ENCODE measurements at places on chromosomes 2 and 18.

- DNase-seq: no peak
Measured at GRCh38 chr2:104703669-104704068, 150.2 kb upstream of the POU3F3 start.

- no peak for DNase-seq
Measured at GRCh38 chr2:66508484-66509071, 73.7 kb downstream of the MEIS1 start.

DNA sequence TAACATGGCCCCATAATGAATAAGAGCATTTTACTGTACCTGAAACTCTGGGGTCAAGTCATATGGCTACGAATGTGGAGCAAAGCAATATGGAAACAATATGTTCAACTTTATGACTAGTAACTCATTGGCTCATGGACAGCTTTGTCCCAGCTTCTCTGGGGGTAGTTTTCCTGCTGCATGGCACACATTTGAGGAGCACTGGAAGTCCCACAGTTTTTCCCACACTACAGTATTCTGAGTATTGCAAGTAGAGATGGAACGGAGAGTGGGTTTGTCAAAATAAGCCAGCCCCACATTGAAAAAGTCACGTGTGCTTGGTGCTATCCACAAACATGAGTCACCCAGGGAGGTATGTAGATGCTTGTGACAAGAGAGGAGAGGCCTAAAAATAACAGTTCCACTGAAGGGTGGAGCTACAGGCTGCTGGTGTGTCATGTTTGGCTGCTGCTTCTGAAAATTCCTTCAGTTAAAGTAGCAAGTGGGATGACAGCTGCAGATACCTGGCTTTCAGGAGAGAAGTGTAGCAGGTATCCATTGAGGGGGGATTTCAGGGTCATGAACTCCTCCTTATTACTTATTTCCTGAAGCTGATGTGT is 48.2 kb upstream of the CTAGE1 start:
- DNase-seq: no peak

DNA sequence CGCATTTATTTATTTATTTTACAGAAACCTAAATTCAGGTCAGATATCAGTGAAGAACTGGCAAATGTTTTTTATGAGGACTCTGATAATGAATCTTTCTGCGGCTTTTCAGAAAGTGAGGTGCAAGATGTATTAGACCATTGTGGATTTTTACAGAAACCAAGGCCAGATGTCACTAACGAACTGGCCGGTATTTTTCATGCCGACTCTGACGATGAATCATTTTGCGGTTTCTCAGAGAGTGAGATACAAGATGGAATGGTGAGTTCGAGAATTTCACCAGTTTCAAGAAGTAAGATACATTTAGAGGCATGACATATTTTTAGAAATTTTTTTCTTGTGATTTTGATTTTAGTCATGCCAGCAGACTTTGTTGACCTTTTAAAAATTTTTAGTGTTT is 4.6 kb downstream of the CDCA7 start:
- DNase-seq: no peak

DNA sequence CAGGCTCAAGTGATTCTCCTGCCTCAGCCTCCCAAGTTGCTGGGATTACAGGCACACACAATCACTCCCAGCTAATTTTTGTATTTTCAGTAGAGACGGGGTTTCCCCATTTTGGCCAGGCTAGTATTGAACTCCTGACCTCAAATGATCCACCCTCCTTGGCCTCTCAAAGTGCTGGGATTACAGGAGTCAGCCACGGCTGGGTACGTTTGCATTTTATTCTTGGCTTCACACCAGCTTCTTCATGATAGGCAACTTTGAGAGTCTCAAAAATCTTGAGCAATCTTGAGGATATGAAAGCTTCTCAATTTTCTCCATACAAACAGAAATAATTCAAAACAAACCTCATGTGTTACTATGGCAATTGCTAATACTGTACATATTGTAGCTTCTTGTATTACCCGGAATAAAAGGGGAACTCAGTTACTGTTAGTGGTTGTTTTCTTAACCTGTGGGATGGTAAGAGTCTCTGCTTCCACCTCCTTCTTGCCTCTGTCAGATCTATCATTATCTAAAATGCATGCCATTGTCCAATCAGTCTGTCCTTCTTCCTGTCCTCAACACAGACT is 102.9 kb upstream of the SYT4 start:
- no peak for DNase-seq

DNA sequence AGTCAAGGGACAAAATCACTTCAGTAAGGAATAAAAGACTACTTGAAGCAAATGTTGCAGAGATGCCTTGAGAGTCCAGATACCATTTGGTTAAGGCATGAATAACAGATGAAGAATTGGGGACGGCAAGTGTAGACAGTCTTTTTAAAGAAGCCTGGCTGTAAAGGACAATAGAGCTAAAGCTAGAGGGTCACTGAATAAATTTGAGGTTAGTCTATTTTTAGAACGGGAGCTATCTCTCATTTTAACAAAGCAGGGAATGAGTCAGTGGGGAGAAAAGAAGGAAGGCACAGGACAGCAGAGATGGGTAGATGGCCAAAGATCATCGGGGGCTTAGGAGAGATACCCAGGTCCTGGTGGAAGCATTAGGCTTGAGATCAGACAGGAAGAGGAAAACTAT is 30.6 kb upstream of the CHN1 start:
- DNase-seq: no peak

DNA sequence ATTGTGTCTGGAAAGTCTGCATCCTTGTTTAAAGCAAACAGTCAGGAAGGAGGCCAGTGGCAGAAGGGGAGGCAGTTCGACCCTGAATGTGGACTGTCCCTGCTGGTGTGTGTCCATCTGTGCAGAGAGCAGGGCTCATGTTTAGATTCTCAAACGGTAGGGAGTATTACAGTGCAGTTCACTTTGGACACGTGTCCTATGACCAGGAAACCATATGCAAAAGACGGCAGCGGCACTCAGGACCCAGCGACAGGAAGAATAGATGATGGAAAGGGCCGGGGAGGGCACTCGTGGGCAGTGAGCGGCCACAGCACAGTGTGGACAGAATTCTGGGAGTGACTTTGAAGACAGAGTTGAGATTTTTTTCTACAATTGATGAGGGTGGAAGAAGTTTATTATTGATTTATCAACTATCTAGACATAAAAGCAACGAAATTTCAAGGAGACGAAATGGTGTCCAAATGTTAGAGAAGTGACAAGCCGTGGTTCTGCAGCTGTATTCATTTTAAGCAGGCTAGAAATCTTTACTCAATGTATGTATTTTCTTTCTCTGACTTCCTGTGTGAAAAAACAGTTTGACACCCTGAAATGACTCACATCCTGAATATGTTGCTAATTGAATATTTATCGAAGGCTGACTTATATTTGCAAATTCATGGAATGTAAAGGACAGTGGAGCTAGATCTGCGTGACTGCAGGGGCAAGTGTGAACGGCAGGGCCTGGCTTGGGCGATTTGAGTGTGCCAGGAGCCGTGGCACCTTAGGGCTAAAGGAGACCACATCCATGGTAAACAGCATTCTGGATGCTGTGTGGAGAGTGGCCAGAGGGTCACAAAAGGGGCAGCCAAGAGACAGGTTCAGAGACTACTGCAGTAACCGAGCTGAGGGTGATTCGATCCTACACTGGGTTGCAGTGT is 214.2 kb downstream of the PTGR3 start:
- peak; percentile 34 for DNase-seq

GRCh38 chr2:210544007-210544590 is 12.3 kb upstream of the CPS1 start:
- DNase-seq: no peak

DNA sequence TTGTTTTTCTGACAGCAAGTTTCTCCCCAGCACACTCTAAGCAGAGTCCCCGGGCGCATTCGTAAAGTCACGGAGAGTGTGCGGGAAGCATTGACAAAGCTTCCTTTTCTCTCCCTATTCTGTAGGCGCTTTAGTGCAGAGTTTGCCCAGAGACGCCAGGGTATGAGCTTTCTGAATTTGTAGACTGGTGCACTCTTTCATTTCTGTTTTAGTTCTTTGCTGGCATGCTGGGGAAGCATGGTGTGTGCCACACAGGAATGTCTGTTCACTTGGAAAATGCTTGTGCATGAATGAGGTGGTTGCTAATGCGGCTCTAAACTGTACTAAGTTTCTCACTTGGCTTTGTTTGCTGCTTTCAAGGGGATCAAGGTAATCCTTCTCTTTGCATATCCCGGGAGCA is 102.6 kb downstream of the RTN4 start:
- DNase-seq: no peak

GRCh38 chr2:26442707-26443106 is 35.2 kb downstream of the OTOF start:
- no peak for DNase-seq

- no peak for DNase-seq
Measured at GRCh38 chr2:176692533-176692932, 423.3 kb downstream of the MTX2 start.

DNA sequence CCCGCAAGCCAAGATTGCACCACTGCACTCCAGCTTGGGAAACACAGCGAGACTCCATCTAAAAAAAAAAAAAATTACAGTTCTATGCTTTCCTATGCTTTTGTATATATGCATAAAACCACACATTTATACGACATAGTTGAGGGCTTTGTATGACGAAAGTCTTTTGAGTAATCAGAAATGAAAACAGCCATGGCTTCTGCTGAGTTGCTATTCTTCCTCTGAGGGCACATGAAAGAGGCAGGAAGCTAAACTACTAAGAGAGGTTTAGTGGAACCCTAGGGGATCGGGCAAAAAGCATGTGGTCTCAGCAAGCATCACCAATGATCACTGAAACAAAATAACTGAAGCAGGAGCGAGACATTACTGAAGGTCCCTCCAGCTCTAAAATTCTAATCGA is 99.6 kb downstream of the ZAP70 start:
- DNase-seq: no peak

DNA sequence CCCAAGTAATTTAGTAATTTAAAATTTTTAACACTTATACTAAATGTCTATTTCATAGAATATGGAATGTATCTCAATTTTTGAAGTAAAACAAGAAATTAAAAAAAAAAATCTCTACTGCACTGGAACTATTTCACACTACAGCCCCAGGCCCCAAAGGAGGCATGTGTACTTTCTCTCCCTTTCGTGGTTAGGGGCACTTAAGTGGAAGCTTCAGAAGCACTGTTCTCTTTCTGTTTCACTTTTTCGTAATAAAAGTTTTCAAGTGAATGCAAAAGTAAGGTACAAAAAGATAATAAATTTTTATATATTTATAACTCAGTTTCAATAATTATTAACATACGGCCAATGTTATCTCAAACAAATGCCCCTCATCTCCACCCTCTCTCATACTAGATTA is 123.8 kb upstream of the STON1 start:
- DNase-seq: no peak

DNA sequence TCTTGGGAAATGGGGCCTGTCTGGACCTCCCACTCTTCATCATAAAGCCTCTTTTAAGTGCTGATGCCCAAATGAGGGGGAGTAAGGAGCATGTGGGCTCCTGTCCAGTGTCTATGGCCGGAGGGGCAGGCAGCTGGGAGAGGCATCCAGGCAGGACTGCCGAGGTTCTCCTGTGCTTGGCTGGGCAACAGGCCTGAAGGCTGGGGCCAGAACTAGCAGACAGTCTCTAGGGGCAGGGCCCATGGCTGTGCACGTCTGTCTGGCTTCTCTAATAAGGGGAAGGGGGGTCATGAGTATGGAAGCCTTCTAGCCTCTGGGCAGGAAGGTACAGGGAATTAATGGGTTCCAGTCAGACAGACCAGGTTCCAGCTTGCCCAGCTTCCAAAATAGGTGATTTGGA is 128.6 kb downstream of the SMAD2 start:
- DNase-seq: no peak

GRCh38 chr2:237483018-237483731 is 3.9 kb upstream of the MLPH start:
- DNase-seq: no peak

DNA sequence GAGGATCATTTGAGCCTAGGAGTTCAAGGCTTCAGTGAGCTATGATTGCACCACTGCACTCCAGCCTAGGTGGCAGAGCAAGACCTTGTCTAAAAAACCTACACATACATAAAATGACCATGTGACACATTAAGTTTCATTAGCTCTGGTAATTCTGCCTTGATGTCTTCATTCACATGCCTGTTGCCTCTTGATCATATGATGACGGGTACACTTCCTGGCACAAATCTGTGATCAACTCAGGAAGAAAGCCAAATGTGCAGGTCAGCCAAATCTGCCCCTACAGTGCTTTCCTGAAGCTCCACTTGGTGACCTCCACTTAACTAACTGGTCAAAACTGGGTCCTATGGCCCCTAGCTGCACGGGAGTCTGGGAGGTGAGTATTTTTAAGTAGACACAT is 54.4 kb upstream of the B3GNT7 start:
- no peak for DNase-seq

DNA sequence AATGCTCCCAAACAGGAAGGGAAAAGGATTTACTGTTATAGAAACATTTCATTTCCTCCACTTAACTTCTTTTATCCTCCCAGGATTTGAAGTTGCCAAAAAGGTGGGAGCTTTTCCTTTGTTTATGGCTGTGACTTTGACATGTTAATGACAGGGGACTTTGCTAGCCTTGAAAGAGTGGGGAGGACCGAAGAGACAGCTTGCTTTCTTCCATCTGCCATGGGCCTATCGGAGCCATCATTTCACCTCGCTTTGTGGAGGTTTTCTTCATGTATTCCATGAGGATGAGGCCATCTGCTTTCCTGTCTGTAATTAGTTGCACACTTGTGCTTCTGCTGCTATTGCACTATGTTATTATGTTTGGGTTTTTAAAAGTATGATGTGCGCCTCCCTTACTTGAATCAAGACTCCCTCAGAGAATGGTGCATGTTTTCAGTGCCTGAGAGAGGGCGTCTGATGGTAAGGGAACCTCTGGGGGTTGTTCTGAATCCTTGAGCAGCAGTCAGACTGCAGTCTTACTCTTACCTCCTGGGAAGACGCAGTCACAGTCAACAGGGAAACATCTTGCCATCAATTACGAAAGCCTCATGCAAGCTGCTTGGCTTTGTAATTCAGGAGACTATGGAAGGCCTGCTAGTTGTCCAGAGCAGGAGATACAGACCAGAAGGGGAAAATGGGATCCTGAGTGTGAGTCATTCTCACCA is 173.3 kb upstream of the MGAT5 start:
- DNase-seq: no peak

- no peak for DNase-seq
Measured at GRCh38 chr2:213087040-213087439, 64.4 kb downstream of the IKZF2 start.

GRCh38 chr2:85852937-85853498 is 35.8 kb downstream of the ST3GAL5 start:
- peak; percentile 70 for DNase-seq

Data from activated naive CD4-positive, alpha-beta T cell treated with anti-CD3 and anti-CD28 coated beads for 36 hours (primary cell).